NCI-H1048 (cell line): ENCODE measurements at places on chromosomes 7 and 10.

DNA sequence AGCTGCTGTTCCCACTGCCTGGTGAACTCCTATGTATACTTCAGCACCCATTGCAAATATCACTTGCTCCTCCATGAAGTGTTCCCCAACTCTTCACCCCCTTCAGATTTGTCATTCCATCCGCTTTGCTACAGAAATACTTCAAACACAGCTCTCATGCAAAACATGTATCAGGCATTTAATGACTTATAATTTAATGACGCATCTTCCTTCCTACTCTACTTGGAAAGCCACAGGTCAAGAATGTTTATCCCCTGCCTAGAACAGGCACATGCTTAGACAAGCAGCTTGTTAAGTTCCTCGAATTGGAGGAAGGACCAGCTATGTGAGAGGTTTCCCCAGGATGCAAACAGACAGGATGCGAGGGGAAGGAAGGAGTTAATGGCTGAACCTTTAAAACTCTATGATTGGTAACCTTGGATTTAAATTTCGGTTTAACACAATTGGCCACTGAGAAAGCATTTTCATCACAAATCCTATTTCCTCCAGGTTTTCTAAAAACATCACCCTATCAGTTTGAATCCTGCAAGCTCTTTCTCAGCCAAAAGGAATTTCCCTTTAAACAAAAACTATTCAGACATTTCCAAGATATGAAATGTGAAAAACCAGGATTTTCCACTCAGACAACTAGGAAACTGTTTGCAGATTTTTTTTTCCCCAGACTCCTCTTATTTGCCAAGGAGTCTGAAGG, 11.5 kb downstream of the CREB3L2 start:
- no peak for DNase-seq

GRCh38 chr10:59905066-59905730, 1.2 kb downstream of the CCDC6 start:
- DNase-seq = no peak

- DNase-seq = no peak
These were observed 15.9 kb downstream of the AQP1 start for GRCh38 chr7:30927559-30927958.

DNA sequence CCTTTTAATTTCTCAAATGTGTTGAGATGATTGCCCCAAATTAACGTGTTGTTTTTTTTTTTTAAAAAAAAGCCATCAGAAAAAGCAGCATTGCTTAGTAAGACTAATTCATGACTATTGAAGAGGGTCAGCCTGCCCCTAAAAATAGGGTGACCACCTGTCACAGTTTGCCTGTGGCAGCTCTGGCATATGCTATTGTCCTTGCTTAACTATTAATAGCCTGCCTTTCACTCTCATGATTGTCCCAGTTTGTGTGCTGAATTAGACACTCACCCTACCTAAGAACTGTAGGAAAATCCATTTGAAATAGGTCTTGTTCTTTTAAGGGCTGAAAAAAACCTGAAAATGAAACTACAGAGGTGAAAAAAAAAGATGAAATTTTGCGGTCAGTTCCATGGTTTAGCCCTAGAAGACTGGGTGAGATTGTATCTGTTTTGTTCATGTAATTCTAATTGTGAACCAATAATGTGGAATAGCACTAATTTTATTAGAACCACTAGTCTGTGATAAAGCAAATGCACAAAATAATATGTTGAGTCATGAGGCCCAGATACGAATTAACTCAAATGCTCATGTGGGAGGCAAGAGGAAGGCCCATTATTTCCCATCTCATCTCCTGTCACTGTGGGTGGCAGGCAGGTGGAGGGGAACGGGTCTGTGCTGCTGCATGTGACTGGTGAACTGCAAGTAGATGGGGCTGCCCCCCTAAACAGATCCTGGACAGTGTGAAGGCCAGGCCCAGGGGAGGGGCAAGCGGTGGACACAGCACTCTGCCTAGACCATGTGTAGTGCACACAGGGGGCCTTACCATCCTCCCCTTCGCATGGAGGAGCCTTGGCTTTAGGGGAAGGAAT, 265.4 kb upstream of the NFE2L3 start:
- DNase-seq = no peak

GRCh38 chr7:37354656-37355131, 94.0 kb downstream of the ELMO1 start:
- DNase-seq = no peak

- no peak for DNase-seq
These were observed 356.9 kb downstream of the EXOC4 start for GRCh38 chr7:133609806-133610205.

DNA sequence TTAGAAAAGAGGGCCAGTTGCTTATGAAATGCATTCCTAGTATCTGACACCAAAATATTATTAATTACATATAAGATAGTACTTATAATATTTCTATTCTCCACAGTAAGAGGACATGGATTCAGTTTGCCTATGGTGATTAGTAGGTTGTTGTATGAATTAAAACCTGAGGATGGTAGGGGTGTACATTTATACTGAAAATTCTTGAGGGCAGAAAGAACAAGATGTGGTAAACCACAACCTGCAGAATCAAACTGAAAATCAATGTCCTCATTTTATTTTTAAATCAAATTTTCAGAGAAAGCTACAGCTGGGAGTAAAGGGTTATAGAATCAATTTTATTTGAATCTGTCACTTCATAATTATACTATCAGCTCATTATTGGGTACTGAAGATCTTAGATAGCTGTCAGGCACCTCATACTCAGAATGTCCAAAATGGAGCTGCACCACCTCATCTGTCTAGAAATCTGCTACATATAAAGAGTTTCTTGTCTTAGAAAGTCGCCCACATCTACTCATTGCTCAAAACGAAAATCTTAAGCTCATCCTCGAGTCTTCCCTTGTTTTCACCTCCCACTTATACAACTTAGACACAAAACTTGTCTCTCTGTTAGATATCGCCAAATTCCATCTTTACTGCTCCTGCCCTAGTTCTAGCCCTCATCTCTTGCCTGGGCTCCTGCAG, 65.4 kb downstream of the MYO3A start:
- DNase-seq = no peak

DNA sequence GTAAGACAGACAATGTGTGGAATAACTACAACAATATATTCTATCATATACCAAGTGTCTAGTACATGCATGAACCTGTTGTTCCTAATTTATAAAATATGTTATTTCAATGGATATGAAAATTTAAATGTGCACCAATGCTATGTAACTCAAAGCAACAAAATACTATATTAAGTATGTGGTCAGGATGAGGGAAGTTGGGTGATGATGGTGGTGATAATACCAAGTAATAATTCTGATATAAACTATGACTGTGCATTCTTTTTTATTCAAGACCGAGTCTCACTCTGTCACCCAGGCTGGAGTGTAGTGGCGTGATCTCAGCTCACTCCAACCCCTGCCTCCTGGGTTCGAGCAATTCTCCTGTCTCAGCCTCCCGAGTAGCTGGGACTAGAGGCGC, 2.1 kb upstream of the FRA10AC1 start:
- no peak for DNase-seq

- DNase-seq = no peak
These were observed 20.8 kb upstream of the OPTN start for GRCh38 chr10:13078912-13079775.

- DNase-seq = no peak
These were observed 17.5 kb downstream of the ARL3 start for GRCh38 chr10:102696736-102697135.

- no peak for DNase-seq
These were observed 43.3 kb upstream of the PLXDC2 start for GRCh38 chr10:19772972-19773371.

- no peak for DNase-seq
These were observed 70.6 kb upstream of the CCDC6 start for GRCh38 chr10:59976909-59977308.

DNA sequence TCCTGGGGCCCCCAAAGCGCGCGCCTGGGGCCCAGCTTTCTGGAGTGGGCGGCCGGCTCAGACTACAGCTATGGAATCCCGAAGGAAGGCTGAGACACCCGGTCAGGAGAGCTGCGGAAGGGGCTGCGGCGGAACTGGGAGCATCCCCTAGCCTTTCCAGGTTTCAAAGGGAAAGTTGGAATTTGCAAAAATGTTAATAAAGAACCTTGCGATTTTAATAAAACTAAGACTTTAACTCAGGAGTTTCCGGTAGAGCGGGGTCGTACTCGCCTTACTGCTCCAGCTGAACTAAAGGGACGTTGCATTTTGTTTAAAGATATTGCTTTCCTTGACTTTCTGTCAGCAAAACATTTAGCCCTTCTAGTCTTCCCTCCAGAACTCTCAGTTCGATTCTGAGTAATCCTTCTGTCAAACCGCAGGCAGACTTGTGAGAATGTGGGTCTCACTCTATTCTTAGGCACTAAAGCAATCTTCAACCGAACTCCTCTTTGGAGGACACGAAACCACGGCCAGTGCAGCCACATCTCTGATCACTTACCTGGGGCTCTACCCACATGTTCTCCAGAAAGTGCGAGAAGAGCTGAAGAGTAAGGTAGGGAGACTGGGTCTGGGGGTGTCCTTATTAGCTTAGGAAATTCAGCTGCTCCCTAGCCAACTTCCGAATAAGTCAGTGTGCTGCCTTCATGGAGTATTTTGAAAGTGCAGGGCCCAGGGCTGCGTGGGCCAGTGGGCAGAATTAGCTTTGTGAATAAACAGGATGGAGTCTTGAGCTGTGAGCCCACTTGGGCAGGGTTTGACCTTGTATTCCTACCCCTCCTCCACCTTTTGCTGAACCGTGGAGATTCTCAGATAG, 1.9 kb downstream of the CYP26A1 start:
- DNase-seq = no peak

DNA sequence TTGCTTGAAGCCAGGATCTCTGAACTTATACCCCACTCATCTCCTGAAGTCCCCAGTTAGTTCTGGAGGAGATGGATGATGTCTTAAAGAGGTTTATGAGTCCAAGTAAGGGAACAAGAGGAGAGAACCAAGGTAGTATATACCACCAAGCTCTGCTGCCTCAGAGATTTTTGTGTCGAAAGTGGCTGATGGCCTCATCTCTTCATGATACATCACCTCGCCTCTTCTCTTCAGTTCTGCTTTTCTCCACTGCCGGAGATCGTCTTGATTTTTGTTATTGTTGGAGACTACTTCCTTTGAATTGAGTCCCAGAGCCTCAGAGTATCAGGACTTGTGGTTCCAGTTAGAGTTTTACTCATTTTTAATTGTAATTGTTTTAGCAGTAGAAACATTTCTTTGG, 1.9 kb downstream of the VTI1A start:
- no peak for DNase-seq

GRCh38 chr7:137628216-137628615, 218.6 kb downstream of the DGKI start:
- no peak for DNase-seq

GRCh38 chr10:12750526-12751201, 250.8 kb downstream of the CCDC3 start:
- DNase-seq = no peak

GRCh38 chr7:46315891-46316290, 394.8 kb upstream of the IGFBP3 start:
- no peak for DNase-seq

DNA sequence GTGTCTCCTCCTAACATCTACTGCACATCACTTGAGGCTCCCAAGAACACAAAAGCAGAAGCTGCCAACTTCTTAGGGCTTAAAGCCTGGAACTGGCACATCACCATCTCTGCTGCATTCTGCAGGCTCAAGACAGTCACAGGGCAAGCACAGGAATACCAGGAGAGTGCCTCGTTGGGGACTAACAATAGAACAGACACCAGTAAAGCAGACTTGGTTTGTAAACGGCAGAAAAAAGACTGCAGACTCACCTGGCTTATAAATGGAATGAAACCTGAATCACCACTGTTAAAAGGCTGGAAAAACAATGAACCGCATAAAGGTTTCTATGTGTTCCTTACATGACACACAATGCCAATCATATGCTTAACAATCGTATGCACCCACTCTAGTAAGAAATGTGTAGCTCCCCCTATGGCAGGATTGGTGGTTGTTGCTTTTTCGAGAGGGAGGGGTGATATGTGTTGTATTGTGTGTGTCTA, 12.8 kb downstream of the RHEB start:
- DNase-seq = no peak

DNA sequence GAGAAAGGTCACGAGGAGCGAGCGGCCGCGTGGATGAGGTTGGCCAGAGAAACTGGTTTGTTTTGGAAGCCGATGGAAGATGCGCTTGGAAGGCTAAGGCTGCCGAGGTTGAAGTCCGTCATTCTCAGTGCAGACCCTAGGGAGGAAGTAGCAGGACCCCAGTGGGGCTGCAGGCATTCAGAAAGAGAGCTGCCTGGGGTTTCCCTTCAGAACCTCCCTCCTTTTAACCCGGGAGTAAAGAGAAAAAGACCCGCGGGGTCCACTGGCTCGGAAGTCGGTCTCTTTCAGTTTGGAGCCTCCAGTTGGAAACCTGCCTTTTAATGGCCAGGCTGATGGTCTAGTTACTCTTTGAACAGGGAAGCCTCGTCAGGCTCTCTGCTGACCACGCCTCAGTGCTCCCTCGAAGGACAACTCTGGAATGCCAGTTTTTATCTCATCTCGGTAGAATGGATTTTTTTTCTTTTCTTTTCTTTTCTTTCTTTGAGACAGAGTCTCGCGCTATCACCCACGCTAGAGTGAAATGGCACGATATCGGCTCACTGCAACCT, 188.6 kb downstream of the CUX1 start:
- no peak for DNase-seq

GRCh38 chr10:728603-729002, 39.1 kb upstream of the DIP2C start:
- no peak for DNase-seq

GRCh38 chr7:2967705-2968104, 76.0 kb downstream of the CARD11 start:
- DNase-seq = no peak

DNA sequence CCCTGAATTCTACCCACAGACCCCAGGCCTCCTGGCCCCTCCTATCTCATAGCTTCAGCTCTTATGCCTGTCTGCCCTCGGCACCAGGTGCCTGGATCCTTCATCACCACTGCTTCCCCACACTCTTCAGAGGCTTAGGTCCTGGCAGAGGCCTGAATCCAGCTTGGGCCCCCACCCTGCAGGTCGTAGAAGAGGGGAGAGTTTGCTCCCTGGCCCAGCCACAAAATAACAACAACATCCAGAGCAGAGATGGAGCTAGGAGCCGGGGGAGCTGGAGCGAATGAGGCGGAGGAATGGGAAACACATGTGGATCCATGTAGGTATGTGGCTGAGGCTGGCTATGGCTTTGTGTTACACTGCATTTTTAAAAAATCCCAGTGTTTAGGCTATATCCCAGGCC, 7.8 kb upstream of the OPN4 start:
- no peak for DNase-seq

GRCh38 chr10:61900829-61901792, at the start of gene ARID5B:
ARID5B (plus strand) TSS chr10:61901699; CDS start chr10:61901710, 11 bp downstream.
- no peak for DNase-seq

DNA sequence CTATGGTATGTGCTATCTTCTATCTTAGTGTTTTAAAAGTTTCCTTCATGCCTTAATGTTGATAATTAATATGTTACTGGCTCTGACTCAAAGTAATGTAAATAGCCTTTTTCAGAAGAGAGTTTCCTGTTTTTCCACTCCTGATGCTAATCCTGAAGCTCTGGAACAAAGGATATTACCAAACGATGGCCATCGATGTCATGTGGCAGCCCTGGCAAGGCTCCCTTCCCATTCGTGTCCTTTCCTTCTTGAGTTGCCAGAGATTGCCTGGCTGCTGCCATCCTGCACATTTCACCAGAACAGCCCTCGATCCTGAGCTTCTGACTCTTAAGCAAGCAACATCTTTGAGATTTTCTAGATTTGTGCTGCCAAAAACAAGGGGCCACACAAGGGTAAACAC, 46.0 kb downstream of the RNF133 start:
- no peak for DNase-seq

GRCh38 chr10:12792889-12793556, 208.5 kb downstream of the CCDC3 start:
- no peak for DNase-seq
